Endothelial cell (in vitro differentiated cells): ENCODE measurements at places on chromosomes 12 and 14. TPM values are rescaled to one million over a fixed set of nuclear protein-coding genes. Genes with fewer than 3 reads are reported as not detected.
A peak's percentile ranks its signal among the peaks of the same experiment; 100 is the strongest.

LTB4R2 gene
- total RNA-seq = 13.3 TPM

GRCh38 chr12:131986361-131986760 lies 36.6 kb downstream of the EP400 start:
- no peak for DNase-seq

SEC23A gene
- total RNA-seq = 44.1 TPM

- peak; percentile 33 for DNase-seq
These were observed at the start of gene CABP1 for GRCh38 chr12:120639771-120640721. CABP1 (plus strand) TSS chr12:120640626; CDS start chr12:120640686, 60 bp downstream.

DNA sequence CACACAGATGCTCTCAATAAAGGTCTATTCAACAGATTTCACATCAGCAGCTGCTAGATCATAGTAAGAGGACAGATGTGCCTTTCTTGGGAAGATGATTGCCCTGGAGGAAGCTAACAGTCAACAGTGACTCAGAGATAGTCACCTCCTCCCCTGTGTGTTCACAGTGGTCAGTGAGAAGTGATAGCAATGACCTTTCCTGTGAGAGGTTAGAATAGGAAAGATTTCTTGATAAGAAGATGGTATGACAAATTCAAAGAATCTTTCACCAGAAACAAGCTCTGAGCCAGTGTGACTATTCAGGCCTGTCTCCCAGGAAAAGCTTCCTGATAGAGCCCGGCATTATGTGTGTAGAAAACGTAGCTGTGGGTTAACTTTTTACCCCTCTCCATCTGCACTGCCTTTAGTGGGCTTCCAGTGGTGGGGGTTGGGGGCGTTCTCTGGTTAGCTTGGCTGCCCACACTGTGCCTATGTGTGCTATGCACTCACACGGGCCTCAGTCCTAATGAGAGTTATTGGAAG lies 66.4 kb upstream of the ARHGAP5 start:
- DNase-seq = no peak

- DNase-seq = no peak
These were observed 2.3 kb downstream of the ATXN7L3B start for GRCh38 chr12:74539765-74540526.

DNA sequence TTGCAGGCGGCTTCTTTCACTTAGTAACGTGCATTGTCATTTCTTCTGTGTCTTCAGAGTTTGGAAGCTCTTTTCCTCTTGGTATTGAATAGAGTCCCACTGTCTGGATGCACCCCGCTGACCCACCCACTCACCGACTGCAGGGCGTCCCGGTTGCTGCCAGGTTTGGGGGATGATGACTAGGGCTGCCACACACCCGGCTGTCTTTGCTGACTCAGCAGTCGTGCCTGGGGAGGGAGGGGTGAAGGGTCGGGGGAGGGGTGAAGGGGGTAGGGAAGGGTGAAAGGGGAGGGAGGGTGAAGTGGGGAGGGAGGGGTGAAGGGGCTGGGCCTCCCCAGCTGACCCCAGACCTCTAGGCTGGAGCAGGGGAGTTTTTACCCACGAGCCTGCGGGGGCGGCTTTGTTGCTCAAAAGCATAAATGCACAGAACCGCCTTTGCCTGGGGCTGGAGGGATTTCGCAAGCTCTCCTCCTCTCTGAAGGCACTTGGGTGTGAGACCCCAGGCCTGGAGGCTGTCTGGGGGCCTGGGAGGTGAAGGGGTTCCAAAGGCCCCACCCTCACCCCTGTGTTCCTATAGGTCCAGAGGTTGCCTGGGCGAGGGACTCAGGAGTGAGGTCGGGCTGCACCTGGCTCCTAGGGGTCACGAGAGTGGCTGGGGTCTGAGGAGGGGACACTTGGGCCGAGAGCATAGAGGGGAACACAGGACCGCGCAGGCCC lies 31.3 kb upstream of the ULK1 start:
- no peak for DNase-seq

- DNase-seq = no peak
These were observed 11.4 kb downstream of the APAF1 start for GRCh38 chr12:98656289-98657101.
